NCI-H187 (cell line): ENCODE measurements at places on chromosomes 2 and 18.

- DNase-seq, result no peak
Measured at GRCh38 chr18:74518456-74519295, 15.6 kb upstream of the CNDP1 start.

- no peak for DNase-seq
Measured at GRCh38 chr2:130837811-130838565, 1.3 kb downstream of the ARHGEF4 start.

DNA sequence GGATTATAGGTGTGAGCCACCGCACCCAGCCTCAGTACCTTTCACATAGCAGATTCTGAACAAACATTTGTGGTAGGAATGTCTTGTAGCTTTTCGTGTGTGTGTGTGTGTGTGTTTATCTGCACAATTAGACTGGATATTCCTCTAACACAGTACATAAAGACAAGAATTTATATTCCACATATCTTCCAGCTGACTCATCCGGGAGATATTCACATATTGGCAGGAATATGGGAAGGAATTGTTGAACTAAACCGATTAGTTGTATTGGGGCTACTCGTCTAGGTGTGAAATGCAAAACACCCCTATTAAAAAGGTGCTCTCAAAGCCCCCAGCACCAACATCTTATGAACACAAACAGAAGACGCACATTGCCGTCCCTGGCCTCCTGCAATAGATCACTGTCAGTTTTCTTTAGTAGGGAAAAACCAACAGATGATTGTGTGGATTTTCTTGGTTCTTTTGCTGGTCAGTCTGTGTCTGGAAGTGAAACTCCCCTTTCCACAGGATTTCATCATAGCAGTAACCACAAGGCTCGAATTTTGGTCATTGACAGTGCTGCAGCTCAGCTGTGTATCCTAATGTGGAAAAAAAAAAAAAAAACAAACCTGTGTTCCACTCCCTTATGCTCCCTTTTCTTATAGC, 208.5 kb upstream of the ACVR2A start:
- no peak for DNase-seq

DNA sequence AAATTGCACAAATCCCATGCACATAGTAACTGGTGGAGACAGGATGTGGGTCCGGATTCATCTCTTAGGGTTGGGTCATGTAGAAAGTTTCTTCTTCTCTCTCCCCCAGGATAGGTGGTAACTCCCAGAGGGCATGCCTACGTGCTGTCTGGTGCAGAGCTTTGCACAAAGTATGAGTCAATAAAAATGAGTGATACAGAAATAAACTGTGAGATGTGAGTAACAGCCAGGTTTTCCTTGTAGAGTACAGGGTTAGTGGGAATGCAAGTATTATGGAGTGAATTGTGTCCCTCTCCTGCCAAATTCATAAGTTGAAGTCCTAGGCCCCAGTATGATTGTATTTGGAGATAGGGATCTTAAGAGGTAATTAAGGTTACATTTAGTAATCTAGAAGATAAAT, 289.4 kb downstream of the ALK start:
- DNase-seq, result no peak

DNA sequence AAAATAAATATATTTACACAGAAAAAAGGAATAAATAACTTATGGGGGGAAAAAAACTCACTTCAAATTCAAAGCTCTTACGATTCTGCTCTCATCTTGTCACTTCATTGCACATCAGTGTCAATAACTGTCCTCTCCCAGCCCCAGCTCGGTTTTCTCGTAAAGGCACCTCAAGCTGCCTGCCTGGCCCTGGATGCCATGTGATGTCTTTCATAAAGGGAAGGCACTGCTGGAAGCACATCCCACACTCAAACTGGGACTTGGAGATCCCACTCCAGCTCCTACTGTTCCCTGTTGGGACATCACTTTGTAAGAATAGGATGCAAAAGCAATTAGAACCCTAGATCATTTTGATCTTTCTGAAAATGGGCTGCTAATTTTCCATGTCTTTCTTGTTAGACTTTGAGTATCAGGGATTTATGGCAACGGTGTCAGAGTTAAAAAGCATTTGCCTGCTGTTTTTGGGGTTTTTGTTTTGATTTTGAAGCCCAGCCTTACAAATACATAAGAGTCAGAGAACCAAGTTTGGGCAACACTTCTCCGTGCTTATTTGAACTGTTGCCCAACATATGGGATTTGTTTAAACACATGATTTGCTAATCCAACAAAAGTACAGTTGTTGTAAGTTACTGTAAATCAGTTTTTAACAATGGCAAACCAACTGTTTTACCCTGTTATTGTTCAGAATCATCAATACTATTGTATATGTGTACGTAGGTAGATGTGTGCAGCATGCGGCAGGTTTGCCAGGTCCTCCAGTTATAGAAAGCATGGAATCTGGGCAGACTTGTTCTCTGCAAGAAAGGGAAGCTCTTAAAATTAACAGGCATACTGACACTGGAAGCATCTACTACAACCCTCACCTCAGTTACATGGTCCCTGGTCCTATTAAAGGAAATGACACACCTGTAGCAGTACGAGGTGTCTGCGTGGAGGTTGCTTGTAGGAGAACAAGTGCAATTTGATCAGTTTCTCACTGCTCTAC, 20.6 kb downstream of the SERTAD2 start:
- no peak for DNase-seq

DNA sequence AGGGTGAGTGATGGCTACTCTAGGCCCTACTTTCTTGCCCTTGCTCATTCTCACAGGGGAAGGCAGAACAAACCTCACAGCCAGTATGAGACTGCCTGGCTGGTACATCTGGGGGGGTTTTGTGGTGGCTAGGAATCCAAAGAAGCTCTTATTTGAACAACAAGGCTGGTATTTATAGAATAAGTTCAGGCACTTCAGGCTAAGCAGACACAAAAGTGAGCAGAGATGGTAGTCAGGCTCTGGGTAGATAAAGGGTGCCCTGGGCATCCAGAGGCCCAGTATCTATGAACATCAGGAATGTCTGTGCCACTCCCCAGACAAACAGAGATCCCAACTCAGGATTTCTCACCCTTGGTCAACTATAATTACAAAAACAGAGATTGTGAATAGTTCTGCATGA, 57.2 kb upstream of the RTN4 start:
- no peak for DNase-seq

DNA sequence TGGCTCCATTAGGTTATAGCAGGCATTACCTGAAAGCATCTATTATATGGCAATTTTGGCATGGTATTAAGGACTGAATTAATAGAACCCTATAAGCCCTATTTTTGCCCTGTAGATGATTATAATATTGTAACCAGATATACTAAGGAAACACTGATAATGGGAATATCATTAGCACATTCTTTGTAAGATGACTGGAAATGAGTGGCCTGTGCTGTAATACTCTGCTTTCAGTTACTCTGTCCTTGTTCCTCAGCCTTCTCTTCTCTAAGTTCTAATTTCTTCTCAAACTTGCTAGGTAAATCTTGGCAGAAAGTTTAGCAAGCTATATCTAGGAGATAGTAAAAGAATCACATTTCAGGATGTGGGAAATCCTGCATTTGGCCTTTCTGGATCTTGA, 74.0 kb upstream of the ITPRID2 start:
- DNase-seq, result no peak

DNA sequence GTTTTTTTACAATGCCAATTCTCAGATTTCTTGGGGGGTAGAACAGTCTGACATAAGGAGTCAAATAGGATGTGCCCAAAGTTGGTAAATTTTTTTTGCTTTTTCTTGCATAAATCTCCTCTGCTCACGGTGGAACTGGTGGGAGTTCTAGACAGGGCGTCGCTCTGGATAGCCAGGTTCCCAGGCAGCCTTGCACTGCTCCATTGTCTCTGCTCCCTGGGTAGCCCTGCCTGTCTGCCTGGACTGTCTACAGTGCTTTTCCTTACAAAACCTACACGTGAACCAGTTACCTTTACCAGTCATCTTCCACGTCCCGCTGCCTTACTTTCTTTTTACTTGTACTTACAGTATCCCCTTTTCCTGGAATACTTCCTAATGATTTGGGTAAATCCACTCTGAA, 117.1 kb downstream of the ZNF407 start:
- DNase-seq, result no peak

DNA sequence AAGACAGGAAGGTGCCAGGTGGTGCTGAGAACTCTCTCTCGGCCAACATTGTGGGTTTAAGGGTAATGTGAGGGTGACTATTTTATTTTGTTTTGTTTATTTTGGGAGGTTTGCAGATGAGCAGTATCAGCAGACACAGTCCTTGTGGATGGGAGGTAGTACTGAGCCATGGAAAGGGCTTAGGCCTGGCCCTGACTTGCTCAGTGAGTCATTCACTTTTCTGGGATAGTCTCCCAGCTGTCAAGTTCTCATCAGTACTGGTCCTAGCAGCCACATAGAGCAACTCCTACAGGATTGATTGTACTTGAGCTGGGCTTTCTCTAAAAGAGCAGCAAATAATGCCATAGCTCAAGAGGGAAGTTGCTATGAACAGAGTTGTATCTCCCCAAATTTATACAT, 175.2 kb downstream of the LOXHD1 start:
- no peak for DNase-seq

DNA sequence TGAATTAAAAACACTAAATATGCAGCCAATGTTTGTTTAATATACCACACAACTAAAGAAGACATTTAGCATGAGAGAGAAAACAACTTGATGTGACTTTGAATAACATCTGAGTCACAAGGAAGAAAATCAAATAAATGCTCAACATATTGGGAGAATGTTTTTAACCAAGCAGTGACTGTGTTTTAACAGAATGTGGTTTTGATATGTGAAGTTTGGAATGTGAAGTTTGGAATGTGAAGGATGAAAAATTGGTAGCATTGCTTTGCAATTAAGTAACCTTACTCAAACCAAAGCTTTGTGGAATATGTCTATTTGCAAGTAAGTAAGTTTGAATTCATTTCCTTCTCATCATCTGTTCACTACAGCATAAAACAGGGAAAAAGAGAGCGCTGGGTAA, 128.2 kb upstream of the DNAJC10 start:
- no peak for DNase-seq

DNA sequence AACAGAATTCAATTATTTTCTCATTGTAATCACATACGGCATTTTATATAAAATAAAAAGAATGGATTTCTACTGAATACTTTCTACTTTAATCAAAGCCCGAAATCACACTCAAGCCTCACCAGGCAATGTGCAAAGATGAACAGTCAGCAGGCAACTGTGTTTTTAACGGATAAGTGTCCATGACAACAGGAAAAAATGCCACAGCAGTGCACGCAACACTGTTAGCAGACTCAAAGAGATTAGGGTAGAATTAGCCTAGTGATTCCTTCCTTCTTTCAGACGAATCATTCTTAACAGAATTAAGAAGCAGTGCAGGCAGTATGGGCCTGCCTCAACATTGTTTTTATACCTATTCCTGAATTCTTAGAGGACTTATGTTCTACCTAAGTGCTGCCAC, 135.6 kb downstream of the CDH2 start:
- no peak for DNase-seq

DNA sequence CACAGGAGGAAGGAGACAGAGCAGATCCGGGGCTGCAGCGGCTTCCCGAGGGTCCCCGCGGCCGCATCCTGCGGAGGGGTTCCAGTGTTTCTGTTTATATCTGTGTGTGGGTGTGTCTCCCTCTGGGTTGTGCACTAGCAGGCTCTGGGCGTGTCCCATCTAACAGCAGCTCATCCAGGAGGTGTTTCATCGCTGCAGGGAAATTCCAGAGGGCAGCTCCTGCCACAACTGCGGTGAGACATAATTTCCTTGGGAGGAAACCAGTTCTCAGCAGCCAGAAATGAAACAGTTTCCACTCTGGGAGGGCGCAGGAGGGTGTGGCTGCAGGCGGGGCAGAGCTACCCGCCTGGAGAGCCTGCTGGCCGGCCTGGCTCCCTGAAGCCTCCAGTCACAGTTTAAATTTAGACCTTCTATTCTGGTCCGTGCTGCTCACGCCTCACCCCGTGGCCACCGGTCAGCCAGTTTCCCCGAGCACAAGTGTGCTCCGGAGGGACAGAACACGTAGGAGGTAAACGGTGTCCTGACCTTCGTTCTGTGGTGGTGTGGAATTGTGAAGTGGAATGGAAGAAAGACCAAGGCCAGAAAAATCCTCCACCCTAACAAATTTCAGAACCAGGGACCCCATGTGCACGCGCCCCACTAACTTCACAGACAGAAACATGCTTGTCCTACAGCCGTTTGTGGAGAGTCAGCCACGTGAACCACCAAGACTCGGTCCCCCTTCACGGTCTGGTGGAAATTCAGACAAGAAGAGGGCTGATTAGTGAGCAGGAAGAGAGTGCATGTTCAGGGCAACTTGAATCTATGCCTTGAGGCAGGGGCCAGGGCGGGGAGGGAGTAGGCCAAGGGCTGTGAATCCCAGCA, 50.2 kb downstream of the TEX44 start:
- no peak for DNase-seq

DNA sequence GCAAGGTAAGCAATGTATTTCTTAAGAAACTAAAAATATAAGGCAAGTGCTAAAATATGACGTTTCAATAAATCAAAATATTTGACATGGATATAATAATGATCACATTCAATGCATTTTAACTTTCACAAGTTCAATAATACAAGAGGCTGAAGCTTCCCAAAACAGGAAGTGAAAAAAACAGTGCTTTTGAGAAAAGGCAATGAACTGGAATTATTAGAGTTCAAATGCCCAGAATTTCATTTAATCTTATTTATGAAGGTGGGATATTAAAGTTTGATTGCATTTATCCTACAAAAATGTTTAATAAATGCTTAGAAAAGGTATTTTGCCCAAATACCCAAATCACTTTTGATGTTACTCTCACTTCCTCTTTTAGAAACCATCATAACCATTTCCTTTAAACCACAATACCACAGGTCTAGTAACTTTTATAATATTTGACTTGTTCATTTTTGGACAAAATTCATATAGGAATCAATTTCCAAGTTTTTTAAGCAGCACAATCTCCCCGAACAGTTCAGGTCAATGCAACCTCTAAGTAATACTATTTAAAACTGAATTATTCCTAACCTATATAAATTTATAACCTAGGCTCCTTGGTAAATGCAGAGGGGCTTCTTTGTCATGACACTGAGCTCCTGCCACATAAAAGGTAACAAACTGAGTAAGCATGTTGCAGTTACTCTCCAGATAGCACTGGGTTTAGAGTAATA, 2.1 kb downstream of the NCKAP1 start:
- no peak for DNase-seq

GRCh38 chr18:58501066-58501896, 127.6 kb downstream of the ALPK2 start:
- no peak for DNase-seq

DNA sequence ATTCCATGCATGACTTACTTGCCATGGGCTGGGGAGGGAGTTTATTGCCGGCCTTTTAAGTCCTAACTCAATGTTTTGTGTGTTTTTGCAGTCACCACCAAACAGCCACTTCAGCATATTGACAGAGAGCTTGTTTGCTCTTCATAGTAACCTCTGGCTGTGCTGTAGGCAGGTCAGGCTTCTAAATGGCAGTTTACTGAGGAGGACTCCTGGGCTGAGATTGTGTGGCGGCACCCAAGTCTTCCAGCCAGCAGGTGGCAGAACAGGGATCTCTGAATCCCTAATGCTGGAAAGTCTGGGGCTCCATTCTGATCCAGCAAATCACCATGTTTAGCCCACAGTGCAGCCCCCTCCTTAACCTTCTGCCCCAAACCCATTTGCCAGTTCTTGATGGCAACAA, 121.2 kb downstream of the CAPN13 start:
- DNase-seq, result peak; percentile 32
